ENCODE measurements at places on chromosomes 13 and 19. TPM values are rescaled to one million over a fixed set of nuclear protein-coding genes. Genes with fewer than 3 reads are reported as not detected.

The ZNF222 gene
- total RNA-seq, result 5.9 TPM

The ERICH6B gene
- total RNA-seq, result not detected

The PLEKHA4 gene
- 2.0 TPM for total RNA-seq

The ZNF723 gene
- not detected for total RNA-seq
